Activated CD4-positive, alpha-beta T cell treated with anti-CD3 and anti-CD28 coated beads, Interleukin-2, amount 50 U/mL, for 1 hour (primary cell): ENCODE measurements at places on chromosomes 4 and X.

DNA sequence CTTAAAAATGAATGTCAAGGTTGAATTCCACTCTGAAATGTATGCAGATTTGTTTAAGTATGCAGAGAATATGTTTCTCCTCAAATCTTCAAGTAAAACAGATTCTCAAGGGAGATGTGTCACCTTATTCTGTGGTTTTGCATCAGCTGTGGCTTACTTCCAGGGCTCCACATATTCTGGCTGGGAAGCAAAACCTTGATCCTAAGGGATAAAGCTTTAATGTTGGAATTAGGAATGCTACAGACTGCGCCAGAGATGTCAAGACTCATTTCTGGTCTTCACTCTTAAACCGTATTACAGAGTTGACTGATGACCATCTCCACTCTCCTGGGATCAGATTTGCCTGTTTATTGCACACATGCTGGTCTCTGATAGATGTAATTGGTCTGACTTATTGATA lies 143.9 kb upstream of the DIPK2B start:
- no peak for DNase-seq

DNA sequence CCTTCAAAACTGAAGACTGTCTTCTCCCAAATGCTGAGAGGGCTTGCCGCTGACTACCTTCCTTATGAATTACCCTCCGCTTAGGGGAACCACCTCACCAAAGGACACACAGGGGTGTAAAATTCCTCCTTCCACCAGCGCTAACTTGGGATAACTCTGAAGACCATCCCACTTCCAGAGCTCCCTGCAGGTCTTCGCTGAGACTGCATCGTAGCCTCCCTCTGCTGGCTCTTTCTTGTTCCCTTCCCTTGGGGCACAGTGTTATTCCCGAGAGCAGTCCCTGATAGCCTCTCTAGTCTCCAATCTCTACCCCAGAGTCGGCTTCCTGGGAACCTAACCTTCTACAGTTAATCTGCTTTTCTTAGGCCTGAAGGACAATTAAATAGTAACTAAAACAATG lies 725.5 kb upstream of the ATOH1 start:
- no peak for DNase-seq

- DNase-seq, result no peak
Measured at GRCh38 chr4:78732332-78733104, 43.6 kb upstream of the BMP2K start.

- DNase-seq, result no peak
Measured at GRCh38 chr4:106201373-106201772, 114.6 kb downstream of the TBCK start.

GRCh38 chr4:123088501-123088900 lies 166.1 kb upstream of the NUDT6 start:
- DNase-seq, result no peak

DNA sequence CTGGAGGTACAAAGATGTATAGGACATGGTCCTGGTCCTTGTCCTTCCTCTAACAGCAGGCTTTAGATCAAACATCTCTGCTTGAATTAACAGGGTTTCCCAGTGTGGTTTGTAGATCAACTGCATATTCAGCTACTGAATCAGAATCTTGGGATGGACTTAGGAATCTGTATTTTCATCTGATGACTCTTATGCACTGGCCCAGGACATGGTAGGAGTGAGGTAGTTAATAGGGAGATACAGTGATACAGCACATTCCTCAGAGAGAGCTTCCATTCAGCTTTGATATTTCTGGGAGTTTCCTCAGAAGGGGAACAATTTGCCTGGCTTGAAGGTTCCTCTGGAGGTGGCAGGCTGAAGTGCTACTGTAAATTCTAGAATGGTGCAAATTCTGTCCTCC lies 203.1 kb downstream of the LARP7 start:
- DNase-seq, result no peak

DNA sequence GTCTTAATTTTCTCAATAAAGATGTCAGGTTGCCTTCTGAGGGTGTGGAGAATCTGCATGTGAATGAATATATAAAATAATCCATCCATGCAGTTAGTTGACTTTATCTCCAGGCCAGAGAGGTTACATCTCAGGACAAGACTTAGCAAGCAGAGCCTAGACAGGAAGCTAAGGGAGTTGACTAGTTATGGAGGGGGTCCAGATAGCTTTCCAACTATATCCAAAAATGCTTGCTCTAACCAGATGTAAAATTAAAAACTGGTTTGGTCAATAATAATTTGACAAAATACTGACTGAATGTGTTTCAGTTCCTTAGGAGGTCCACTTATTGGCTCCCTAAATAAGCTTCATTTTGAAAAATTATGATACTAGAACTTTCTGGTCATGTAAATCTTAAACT lies 101.4 kb downstream of the PAPSS1 start:
- DNase-seq, result no peak

- no peak for DNase-seq
Measured at GRCh38 chrX:14777525-14777924, 95.3 kb downstream of the FANCB start.

DNA sequence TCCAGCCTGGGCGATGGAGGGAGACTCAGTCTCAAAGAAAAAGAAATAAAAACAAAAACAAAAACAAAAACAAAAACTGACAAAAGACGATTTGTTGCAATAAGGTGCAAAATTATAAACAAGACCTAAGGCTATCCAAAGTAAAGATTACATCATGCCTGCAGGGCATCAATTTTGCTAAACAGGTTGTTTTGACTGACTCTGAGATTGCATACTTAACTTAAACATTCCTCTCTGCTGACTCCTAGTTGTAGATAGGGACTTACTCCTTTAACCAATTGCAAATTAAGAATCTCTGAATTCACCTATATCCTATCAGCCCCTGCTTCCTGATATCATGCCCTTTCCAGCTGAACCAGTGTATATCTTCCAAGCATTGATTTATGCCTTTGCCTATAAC lies 2687.3 kb downstream of the PCDH7 start:
- DNase-seq, result no peak

- DNase-seq, result no peak
Measured at GRCh38 chrX:3204606-3205005, 141.8 kb downstream of the MXRA5 start.

- DNase-seq, result no peak
Measured at GRCh38 chr4:86657910-86658309, 63.8 kb downstream of the PTPN13 start.

GRCh38 chrX:42276982-42277690 lies 353.8 kb upstream of the CASK start:
- DNase-seq, result no peak

DNA sequence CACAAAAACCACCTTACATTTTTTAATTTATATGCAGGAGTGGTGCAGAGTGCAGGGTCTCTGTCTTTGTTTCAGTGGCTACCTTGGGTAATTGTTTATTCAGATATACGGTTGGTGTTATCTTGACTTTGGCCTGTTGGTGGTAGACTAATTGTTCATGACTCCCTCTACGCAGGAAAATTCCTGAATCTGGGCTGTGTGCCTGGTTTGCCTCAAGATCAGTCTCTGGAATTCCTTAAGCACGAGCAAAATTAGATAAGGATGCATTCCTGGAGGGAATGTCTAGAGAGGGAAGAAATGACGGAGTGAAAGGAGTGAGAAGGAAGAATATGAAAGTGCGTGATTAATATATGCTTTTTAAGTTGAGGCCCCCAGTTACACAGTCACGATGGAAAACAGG lies 576.9 kb upstream of the PCDH10 start:
- no peak for DNase-seq

DNA sequence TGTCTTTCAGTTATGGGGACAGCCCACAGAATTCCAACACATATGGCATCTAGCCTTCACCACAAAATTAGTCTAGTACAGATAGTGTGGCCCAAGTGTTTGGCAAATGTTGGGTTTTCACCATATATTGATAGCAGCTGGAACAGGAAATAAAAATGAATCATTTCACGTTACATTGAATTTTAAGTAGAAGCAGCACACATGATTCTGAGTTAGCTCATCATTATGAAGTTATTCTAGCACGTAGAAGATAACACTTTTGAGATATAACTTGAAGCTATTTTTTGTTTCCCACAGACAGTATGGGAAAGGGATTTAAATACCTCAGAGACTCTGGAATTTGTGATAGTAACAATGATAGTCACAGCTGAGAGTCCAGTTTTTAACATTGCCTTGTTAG lies 118.7 kb downstream of the FAT4 start:
- DNase-seq, result no peak

DNA sequence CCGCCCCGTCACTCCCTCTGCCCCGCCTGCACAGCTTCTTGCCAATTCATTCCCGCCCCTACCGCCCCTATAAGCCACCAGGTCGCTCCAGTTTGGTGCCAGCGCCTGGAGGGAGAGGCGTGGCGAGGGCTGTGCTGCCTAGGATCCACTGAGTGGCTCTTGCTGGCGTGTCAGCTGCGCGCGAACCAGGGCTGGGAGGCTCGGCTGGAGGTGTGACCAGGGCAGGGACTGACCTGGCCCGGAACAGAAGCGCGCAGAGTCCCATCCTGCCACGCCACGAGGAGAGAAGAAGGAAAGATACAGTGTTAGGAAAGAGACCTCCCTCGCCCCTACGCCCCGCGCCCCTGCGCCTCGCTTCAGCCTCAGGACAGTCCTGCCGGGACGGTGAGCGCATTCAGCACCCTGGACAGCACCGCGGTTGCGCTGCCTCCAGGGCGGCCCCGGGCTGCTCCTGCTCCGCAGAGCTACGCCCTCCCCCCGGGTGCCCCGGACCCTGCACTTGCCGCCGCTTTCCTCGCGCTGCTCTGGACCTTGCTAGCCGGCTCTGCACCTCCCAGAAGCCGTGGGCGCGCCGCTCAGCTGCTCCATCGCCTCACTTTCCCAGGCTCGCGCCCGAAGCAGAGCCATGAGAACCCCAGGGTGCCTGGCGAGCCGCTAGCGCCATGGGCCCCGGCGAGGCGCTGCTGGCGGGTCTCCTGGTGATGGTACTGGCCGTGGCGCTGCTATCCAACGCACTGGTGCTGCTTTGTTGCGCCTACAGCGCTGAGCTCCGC lies at the start of gene GPR78:
Gene GPR78 (plus strand): TSS at position 72 of the 773 bp plus-strand sequence. CDS start 591 bp downstream, at position 663.
- peak; percentile 22 for DNase-seq

GRCh38 chr4:156138781-156139280 lies 185.2 kb upstream of the CTSO start:
- DNase-seq, result no peak

DNA sequence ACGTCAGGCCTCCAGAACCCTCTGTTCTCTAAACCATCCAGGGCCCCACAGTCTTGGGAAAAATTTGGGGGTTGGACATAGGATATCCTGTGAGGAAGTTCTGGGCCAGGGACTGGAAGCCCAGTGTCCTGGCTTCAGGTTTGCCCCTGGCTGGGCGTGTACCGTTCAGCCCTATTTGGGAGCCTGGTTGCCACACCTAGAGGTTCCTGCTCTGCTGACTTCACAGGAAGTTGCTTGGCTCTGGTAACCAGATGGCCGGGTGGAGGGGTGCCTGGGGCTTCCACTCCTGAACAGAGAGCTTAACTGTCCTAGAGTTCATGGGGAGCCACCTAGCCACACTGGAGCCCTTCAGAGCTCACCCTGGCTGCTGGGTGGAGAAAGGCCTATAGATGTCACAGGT lies 1.1 kb downstream of the TAFAZZIN start:
- no peak for DNase-seq

GRCh38 chr4:21134994-21135393 lies 434.7 kb downstream of the PACRGL start:
- DNase-seq, result no peak

DNA sequence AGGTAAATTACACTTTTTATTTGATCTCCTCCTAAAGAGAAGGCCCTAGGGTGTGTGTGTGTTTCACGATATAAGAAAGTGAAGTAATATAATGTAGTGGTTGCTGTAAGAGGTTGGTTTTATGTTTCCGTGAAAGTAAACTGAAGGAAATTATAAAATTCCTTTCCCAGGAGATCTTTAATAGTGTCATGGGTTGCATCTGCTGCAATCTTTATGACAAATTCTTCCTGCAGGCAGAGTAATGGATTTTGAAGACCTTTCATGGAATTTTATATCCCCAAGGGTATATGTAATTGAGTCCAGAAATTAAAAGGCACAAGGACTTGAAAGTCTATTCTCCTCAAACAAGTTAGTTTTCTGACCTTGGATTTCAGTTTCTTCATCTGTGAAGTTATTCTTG lies 538.6 kb downstream of the ANKRD50 start:
- no peak for DNase-seq

DNA sequence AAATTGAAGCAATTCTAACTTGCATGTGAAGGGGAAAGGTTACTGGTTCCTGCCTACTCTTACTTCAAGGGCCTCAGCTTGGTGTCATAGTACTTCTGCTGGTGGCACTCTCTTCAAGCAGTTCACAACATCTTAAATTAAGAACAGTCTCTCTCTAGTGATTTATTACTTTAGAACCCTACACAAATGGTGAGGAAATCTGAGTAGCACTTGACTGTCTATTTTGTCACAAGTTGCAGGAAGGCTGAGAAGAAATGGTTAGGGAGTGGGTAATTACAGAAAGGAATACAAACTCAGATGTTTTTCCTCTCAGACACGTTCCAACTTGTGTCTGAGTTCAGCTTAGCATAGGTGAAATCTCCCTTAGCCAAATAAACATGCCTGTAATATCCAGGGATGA lies 242.3 kb upstream of the GRIA3 start:
- no peak for DNase-seq

DNA sequence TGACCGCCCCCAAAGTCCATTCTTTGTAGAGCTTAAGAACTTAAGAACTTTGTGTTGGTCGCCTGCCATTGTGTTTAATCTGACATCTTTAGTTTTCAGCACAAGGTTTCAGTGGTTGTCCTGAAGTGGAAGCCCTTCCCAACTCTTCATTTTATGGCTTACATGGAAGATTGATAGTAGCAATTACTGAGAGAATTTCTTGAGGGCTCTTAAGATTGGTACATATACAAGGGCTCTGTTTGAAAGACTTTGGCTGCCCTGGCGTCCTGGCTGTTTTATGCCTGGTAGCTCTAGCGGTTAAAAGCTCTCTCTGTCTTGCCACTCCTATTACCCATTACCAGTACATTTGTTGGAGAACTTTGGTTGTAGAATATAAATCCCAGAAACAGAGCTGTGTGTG lies 75.0 kb downstream of the KDM6A start:
- no peak for DNase-seq

DNA sequence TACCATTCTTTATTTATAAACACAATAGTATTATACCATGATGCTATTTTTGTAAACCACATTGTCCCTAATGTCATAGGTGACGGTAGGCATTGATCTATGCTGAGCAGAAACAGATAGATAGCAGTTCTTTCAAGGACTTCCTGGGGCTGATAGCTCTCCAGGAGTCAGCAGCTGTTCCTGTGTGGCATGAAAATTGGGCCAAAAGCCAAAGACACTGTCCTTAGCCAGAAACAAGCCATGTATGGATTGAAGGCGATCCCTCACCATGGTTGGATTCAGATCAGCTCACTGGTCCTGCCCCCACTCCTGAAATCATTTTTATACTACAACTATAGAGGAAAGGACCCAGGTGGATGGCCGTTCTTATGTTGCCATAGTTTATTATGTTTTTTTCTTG lies 53.6 kb downstream of the DDX60 start:
- no peak for DNase-seq
